ENCODE measurements at places on chromosomes 13 and 19.

GRCh38 chr19:53463263-53463662, 4.3 kb upstream of the ZNF813 start:
- DNase-seq, result no peak

DNA sequence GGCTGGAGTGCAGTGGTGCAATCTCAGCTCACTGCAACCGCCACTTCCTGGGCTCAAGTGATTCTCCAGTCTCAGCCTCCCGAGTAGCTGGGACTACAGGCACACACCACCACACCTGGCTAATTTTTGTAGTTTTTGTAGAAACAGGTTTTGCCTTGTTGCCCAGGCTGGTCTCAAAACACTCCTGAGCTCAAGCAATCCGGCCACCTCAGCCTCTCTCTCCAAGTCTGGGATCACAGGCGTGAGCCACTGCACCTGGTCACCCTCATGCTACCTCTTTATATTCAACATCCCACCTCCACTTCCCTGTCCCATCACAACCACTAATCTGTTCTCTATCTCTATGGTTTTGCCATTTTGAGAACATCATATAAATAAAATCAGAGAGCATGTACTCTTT, 155.7 kb downstream of the PTPRS start:
- DNase-seq, result no peak

DNA sequence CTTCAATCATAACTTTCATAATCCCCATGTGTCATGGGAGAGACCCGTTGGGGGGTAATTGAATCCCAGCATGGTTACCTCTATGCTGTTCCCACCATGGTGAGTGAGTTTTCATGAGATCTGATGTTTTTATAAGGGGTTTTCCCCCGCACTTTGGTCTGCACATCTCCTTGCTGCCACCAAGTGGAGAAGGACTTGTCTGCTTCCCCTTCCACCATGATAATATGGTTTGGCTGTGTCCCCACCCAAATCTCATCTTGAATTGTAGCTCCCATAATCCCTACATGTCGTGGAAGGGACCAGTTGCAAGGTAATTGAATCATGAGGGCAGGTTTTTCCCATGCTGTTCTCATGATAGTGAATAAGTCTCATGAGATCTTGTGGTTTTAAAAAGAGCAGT, 524.9 kb downstream of the SLITRK5 start:
- DNase-seq, result no peak

- no peak for DNase-seq
Measured at GRCh38 chr19:5913739-5914357, at the start of gene CAPS. CAPS (plus strand) TSS chr19:5914254; CDS start chr19:5914407, 153 bp downstream.

DNA sequence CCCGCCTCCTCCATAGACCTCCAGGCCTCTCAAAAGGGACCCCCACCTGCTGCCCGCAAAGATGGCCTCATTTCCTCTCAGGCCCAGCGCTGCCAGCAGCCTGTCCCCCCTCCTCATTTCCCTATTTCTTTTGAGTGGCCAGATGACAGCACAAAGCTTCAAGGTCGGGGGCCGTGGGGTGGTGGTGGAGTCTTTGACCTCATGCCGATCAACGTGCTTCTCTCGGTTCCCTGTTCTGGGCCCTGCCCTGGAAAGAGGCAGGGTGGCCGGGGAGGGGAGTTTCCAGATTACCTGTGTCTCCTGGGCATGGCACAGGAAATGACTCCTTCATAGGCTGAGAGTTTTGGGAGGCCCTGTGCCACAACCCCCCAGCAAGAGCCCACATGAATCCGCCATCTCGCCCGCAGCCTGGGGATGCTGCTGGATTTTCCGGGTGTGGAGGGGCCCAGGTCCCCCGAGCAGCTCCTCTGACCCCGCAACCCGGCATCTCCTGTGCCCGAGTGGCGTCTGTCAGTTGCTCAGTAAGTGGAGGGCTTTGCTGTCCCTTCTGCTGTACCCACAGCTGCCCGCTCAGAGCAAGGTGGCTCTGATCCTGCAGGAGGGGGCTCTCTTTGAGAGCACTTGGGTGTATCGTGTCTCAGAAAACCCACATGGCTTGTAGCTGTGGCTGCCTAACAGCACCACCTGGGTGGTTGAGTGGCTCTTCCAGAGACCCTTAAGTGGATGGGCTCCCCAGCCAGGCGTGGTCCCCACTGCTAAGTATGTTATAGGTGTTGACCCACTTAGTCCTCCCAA, 139.4 kb downstream of the SIPA1L3 start:
- peak; percentile 21 for DNase-seq

DNA sequence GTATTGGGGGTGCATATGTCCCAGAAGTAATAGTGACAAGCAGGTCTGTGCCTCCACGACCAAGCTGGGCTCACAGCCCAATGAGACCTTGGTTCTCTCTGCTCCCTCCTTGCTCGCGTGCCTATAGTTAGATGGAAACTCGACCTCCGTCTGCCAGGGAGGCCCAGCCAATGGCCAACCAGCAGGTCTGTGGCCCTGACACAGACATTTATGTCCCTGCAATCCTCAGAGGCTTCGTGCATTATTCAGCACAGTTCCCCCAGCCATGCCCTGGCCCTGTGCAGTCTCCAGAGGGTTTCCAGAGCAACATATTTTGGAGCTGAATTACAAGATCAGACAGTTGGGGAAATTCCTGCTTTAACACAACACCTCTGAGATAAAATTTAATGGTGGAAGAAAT, 105.1 kb downstream of the UQCRFS1 start:
- no peak for DNase-seq

DNA sequence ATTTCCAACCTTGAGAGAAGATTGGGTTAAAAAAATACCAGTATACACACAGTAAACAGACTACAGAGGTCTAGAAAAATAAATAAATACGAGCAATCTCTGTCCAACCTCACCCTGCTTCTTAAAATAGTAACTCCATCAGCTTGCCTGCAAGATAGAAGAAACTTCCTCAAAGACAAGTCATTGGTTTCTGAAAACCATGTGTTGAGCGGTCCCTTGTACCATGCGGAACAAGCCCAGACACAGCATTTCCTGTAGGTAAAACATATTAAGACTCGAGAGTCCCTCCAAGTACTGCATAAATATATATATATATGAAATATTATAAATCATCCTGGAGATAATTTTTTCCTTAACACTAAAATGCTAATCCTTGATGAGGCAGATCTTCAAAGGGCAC, 157.4 kb downstream of the MZT1 start:
- DNase-seq, result no peak

DNA sequence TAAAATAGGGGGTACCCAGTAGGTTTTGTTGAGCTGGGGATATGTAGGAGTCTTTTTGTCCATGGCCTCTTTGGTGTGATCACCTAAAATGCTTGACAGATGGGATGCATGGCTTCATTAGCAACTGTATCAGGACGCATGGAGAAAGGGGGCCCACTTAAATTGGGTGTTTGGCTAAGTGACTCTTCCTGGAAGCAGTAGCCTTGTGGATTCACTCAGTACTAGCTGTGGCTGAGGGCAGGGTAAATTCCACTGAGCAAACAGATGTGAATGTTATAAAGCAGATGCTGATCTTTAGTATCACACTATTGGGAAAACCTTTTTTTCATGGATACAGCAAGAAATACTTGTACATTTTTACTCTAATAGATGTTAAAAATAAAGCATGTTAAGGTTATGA, 140.0 kb downstream of the FGF14 start:
- no peak for DNase-seq

Measured in CD4-positive, alpha-beta T cell treated with Interleukin-21 for 1 hour (primary cell).